ENCODE measurements at places on chromosomes 1 and 21.

GRCh38 chr1:236214761-236215160 is 67.0 kb downstream of the ERO1B start:
- no peak for DNase-seq

DNA sequence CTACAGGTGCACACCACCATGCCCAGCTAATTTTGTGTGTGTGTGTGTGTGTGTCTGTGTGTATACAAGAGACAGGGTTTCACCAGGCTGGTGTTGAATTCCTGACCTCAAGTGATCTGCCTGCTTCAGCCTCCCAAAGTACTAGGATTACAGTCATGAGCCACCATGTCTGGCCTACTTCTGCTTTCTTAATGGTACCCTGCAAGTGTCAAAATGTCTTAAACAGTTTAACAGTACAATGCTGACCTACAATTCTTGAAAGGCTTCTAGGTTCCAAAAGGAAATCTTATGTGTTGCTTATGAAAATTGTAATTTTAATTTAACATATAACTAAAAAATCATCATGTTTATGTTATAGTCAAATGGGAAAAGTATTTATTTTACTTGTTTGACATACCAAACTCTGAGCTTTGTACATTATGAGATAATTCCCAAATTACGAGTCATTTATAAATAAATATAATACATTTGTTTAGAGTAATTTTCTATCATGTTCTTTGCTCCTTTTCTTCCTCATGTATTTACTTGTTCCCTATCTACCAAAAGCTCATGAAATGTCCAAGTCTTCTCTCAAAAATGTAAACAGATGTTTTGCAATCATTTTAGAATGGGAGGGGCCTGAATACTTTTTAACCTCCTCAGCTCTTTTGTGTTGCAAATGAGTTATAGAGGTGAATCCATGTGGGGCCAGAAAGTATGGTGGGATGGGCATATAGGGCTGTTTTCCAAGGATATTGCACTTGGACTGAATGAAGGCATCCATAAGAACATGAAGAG is 8.4 kb upstream of the VCAM1 start:
- DNase-seq: no peak

- DNase-seq: no peak
Measured at GRCh38 chr21:43361127-43361492, 65.8 kb downstream of the SIK1 start.

GRCh38 chr1:224736619-224737352 is 120.7 kb downstream of the CNIH3 start:
- no peak for DNase-seq

DNA sequence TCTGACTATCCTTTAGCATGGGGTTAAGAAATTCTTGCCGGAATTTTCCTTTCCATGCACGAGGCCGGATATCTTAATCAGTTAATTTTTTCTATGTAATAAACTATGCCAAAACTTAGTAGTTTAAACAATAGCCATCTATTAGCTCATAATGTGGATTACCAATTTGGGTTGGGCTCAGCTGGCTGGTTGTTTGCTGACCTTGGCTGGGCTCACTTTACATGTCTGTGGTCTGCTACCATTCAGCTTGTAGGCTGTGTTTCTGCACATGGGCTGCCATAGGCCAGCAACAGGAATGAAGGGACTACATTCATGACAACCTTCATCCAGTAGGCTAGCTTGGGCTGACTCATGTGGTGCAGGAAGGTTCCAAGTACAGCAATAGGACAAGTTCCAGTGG is 56.0 kb upstream of the NTPCR start:
- DNase-seq: no peak

DNA sequence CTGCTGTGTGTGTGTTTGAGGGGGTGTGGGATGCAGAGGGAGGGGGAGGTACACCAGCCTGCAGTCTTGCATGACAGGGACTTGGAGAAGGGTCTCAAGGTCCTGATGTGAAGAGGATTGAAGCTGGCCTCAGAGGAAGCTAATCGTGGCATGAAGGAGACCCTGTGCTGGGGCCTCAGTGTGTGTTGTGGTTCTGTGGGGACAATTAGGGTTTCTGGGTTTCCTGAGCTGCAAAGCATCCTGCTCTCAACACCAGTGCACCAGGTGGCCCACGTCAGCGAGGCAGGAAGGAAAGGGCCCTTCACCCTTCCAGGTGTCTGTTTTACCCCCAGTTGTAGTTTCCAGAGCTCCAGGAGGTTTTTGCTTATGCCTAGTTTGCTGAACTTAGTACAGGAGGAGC is 52.8 kb downstream of the TENT5C start:
- no peak for DNase-seq

- no peak for DNase-seq
Measured at GRCh38 chr1:215277532-215277931, 195.0 kb downstream of the KCNK2 start.

DNA sequence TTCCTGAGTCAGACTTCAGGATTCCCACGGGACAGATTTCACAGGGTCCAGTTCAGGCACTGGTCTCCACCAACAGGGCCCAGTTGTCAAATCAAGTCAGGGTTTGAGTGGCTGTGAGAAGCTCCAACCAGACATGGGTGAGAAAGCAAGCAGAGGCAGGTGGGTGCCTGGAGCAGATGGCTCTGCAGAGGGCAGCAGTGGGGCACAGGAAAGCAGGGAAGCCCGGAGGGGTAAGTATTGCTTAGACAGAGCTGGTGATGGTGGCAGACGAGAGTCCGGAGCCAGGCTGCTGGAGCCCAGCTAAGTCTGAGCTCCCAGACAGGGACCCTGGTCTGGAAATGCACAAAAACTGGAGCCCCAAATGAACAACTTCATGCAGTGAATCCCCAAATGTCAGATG is 40.4 kb downstream of the RIMS3 start:
- DNase-seq: no peak

Measured in CD14-positive monocyte (primary cell).